ENCODE measurements at places on chromosomes 5 and 9. TPM values are rescaled to one million over a fixed set of nuclear protein-coding genes. Genes with fewer than 3 reads are reported as not detected.

GRCh38 chr9:14960881-14961280 lies 50.7 kb upstream of the FREM1 start:
- DNase-seq: no peak

GRCh38 chr9:131296906-131297500 lies 7.5 kb downstream of the PLPP7 start:
- DNase-seq: no peak

GRCh38 chr9:98479967-98480847 lies 224.8 kb upstream of the TBC1D2 start:
- DNase-seq: no peak

The PDE6A gene
- total RNA-seq: not detected

- no peak for DNase-seq
These were observed 197.0 kb downstream of the SLF1 start for GRCh38 chr5:94815313-94816039.

DNA sequence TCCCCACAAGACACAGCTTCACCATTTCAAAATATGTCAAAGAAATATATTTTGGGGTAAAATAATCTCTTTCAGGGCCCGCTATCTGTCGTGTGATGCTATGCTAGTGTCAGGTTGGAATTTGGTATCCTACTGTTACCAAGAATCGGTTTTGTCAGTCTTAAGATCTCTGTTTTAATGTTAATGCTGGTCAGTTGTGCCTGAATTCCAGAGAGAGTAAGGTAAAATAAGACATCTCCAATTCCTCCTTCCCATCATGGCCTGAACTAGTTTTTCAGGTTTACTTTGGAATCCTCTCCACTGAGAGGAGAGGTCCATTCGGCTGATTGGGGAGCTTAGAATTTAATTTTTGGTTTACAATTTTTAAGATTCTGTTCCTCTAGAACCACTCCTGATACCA lies 10.4 kb upstream of the BTF3 start:
- no peak for DNase-seq

DNA sequence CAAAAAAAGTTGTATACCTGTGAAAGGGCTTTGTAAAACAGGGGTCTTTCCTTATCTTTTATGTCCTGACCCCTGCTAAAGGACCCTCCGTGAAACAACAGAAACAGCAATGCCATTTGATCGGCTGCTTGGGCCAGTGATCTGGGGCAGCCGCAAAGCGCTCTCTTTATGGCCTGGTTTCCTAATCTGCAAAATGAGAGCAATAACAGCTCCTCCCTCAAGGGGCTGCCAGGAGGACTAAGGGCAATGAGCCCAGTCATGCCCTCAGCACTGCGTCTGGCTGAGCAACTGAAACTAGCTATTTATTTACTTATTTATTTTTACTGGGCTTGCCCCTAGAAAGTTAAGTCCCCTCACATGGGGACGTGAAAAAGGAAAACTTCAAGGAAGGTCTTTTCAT lies 18.3 kb downstream of the CMBL start:
- DNase-seq: no peak

GRCh38 chr9:105757496-105758251 lies 63.3 kb downstream of the TMEM38B start:
- peak; percentile 58 for DNase-seq

DNA sequence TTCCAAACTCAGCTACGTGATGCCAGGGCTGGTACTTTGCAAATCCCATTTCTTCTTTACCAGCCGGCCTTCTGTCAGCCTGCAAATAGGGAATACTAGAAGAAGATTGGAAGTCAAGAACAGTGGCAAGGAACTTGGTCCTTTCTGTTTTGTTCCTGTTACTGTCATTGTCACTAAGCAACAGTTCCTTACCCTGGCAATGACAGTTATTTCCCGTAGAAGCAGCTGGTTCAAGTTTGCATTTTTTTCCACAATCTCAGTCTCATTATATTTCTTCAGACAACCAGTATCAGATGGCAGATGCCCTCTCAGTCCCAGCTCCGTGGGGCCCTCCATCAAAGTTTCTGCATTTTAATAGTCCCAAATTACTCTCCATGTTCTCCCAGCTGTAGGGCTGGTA lies 9.1 kb upstream of the C1QTNF2 start:
- no peak for DNase-seq

The LOX gene
- total RNA-seq: 4.6 TPM

DNA sequence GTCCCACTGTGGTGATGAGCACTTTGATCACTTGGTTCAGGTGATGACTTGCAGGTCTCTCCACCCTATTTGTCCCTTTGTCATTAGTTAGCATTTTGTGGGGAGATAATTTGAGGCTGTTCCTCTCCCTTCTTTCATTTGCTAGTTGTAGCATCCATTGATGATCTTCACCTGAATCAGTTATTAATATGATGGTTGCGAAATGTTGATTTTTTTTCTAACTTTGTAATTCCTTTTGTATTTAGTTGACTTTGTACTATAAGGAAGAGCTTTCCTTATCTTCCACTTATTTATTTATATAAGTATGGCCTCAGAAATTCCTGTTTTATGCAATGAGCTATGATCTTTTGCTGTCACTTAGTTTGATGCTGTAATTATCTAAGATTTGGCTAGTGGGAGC lies 12.6 kb downstream of the TRIO start:
- DNase-seq: no peak

The PCSK5 gene
- total RNA-seq: 9.6 TPM

Measured in cardiac muscle cell (in vitro differentiated cells and primary cell).